ENCODE measurements at places on chromosomes 7 and 10.
A peak's percentile ranks its signal among the peaks of the same experiment; 100 is the strongest.

- peak; percentile 77 for DNase-seq
Measured at GRCh38 chr7:111486472-111487142, 75.7 kb downstream of the IMMP2L start.

DNA sequence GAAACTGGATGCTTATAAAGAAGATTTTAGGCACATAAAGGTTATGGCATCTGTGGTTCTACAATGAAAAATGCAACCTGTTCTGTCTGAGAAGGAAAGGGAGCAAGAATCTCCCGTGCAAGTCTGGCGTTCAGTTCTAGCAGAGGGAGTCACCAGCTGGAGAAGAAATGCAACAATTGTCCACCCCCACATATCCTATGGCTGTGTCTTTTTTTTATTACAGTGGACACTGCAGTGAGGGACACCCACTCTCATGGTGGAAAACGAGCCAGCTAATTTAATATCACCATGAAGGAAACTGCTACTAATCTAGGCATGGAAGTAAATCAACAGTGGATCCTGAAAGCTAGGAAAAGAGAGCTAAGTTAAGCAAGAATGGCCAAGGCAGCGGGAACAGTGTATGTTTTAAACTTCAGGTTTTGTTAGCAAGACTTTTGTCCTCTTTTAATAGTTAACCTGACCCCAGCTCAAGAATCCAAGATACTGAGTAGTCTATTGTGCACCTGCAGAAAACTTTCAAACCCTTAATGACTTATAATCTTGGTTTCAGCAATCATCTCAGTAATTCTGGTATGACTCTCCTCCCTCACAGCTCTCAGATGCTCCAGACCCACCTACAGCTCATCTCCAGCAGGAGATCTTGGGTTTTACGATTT is 149.3 kb downstream of the FGFR2 start:
- no peak for DNase-seq

DNA sequence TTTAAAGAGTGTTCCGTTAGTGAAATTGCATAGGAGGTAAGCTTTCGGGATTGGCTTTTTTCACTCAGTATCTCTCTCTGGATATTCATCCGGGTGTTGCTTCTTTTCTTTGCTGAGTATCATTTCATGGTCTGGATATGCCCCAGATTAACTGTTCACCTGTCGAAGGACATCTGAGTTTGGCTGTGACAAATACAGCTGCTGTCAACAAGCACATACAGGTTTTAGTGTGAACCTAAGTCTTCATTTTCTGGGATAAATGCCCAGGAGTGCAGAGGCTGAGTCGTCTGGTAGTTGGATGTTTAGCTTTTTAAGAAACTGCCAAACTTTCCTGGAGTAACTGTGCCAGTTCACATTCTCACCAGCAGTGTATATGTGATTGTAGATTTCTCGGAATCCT is 5.6 kb downstream of the DOCK1 start:
- DNase-seq: no peak

GRCh38 chr10:103470761-103471653 is 8.0 kb downstream of the CALHM3 start:
- DNase-seq: no peak

DNA sequence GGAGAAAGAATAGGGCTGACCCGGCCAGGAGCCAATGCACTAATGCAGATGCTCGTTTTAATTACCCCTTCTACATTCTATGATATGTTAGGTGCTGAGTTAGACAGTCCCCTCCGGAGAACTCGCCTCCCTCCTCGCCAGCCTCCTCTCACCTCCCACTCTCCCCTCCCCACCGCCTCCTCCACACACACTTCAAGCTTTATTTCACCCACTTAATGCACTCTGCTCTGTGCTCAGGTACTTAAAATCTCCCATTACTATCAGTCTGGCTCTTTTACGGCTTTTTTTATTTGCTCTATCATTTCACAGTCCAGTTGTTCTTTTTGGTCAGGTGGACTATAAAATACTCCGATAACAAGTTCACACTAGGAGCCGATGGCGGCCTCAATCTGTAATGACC is 231.6 kb downstream of the TEX36 start:
- no peak for DNase-seq

DNA sequence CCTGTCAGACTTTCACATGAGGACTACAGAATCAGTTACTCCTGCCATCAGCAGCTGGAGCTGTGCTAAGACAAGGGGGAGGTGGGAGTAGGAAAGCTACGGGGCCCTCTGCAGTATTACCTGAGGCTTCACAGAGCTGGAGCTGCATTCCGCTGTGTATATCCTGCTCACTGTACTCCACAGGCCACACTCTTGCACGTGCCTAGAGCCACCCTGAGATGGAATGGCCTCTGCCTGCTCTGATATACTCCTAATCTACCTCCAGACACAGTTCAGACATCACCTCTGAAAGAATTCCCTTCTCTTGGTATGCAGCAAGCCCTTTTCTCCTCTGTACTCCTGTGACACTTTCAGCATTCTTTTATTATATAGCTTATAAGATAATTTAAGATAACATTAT is 34.8 kb downstream of the TRDMT1 start:
- no peak for DNase-seq

GRCh38 chr10:122078326-122078725 is 89.4 kb downstream of the TACC2 start:
- DNase-seq: no peak

- no peak for DNase-seq
Measured at GRCh38 chr7:123157606-123158005, 42.2 kb downstream of the SLC13A1 start.

GRCh38 chr7:67105377-67105776 is 108.7 kb downstream of the TYW1 start:
- no peak for DNase-seq

GRCh38 chr10:110434489-110435096 is 63.1 kb upstream of the DUSP5 start:
- no peak for DNase-seq

DNA sequence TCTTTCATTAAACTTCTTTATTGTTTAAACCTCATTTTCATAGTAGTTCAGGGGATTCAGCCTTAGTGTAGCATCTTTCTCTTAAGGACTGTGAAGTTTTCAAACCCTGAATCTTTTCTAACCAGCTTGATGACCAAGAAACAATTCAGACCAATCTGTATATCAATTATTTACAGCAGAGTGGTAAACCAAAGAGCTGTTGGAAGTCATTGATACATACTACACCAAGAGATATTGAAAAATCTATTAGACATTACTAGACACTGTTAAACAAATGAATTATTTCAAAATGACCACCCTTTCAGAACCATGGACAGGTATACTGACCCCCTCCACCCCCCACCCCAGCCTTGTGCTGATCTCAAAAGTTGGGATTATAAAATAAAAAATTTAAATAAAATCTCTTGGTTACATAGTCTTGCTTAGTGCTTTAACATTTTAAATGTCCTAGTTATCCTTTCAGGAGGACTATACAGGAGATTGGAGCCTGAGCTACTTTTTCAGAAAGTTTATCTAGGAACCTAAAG is 143.9 kb upstream of the LSM8 start:
- DNase-seq: no peak

GRCh38 chr7:7201578-7202374 is 19.4 kb downstream of the C1GALT1 start:
- no peak for DNase-seq

DNA sequence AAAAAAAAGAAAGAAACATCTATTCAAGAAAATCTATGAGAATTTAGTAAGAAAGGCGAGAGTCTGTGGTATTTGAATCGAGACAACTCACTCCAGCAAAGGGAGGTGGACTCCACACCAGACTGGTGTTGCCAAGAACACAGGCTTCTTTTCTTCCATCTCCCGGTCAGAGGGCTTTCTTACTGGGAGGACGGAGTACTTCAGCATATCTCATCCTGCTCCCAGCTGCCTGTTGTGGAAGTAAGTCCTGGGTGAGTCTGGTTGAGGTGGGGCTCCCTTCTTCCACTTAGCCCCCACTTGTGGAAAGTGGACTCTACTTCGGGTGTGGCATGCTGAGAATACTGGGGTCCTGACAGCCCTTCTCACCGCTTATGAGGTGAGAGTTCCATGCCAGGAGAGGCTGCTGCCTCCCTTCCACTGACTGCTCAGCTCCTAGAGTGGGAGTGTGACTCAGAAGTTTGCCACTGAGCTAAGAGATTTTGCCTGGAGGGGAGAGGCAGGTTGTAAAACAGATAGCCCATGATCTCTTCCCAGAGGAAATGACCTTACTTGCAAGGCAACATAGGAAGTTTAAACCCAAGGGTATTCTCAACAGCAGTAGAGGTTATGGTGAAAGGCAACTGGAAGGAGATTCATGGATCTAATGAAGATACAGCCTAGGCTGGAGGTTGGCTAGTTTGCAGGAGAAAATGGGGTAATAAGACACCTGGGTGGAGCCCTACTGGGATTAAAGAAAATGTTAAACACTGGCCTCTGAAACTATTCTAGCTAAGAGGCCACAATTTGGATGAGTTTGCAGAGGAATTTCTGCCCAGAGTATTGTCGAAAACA is 3.5 kb upstream of the NACAD start:
- DNase-seq: no peak

GRCh38 chr7:31553661-31554081 is 39.8 kb downstream of the ITPRID1 start:
- DNase-seq: no peak

DNA sequence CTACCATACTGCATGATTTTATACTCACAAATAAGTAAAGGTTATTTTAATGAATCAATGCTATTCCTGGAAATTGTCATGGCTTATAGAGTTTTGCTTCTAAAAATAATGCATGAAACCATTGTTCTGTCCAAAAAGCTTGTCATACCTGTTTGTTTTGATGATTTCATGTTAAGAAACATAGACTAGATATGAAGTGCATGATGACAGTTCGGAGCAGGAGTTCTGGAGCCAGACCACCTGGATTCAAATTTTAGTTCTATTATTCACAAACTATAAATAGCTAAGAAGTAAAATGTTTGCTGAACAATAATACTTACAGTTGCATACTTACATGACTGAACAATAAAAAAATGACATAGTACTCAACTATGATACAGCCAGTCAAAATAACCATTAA is 107.0 kb upstream of the AKR1E2 start:
- no peak for DNase-seq

GRCh38 chr7:101823596-101823995 is 6.2 kb downstream of the CUX1 start:
- no peak for DNase-seq

- DNase-seq: no peak
Measured at GRCh38 chr7:123535517-123535916, 1.1 kb upstream of the IQUB start.

- no peak for DNase-seq
Measured at GRCh38 chr10:8054244-8054493, 319 bp upstream of the GATA3 start.

GRCh38 chr10:60069311-60069710 is 163.0 kb upstream of the CCDC6 start:
- no peak for DNase-seq

- DNase-seq: no peak
Measured at GRCh38 chr7:157650131-157650631, 313.4 kb downstream of the DNAJB6 start.

- no peak for DNase-seq
Measured at GRCh38 chr10:59133841-59134593, 42.4 kb upstream of the PHYHIPL start.

DNA sequence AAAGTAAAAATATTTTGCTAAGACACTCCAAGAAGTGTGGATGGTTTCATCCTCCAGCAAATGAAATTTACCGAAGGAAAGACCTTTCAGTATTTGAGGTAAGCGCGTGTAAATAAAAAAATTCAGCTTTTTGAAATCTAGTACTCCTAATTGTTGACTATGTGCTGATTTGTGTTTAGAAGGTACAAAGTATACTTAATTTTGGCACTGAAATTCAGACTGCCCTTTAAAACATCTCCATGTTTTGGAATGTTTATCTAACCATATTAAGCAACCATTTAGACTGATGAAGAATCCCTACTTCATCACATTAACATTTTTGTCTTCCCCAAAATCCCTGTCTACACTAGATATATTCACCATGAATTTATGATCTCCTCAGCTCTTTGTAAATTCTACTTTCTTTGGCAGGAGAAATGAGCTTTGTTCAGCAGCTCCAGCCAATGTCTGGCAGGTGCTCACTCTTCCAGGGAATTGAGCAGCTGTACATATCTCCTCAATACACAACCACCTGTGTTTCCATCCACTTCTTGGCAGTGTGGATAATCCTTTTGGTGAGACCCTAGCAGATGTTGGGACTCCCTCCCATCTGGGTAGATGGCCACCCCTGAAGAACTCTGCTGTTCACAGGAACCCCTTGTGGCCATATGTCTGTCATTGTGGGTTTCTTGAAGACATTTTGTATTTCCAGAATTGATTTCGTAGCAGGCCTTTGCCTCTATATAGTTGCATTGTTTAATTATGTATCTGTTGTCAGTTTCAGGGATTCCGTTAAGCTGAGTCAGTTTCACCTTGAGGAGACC is 129.4 kb upstream of the SAMD8 start:
- DNase-seq: no peak

- no peak for DNase-seq
Measured at GRCh38 chr10:81828251-81828650, 46.7 kb upstream of the NRG3 start.

DNA sequence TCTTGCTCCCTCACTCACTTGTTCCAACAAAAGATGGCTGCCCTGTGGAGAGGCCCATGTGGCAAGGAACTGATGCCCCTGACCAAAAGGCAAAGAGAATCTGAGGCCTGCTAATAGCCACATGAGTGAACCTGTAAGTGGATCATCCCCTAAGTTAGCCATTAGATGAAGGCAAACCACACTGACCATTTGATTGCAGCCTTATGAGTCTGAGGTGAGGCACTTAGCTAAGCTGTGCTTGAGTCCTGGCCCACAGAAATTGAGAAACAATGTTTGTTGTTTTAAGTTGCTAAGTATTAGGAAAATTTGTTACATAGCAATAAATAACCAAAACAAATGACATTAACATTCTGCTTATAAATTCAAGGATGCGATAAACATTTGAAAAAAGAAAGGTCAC is 100.1 kb upstream of the BET1 start:
- DNase-seq: no peak

DNA sequence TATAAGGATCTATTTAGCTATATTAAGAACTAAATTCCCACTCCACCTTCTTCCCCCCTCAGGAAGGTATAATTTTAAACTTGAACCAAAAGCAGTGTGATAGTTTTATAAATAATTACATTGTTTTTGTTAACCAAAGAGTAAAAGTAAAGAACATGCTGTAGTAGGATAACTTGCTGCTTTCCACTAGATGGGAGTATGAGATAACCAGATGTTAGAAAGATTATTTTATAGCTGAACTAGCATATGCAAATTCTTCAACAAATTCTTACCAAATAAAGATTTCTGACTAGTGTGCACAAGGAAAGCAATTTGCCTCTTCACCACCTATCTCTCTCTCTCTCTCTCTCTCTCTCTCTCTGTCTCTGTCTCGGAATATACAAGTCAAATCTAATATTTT is 31.8 kb downstream of the TES start:
- DNase-seq: no peak

DNA sequence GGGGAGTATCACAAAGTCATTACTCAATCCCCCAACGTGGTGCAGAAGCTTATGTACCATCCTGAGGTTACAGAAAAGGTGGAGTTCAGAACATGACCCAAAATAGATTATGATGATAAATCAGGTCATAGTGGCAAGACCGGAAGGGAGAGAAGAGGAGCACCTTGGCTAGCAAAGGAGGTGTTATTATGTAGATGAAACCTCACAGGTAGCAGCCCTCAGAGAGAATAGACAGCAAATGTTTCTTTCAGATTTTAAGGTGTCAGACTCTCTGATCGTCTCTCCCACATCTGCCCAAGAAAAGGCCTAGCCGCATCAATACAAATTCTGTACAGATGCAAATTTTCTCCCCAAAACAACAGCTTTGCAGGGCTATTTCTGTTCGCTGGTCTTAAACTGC is 88.3 kb upstream of the SEMA3D start:
- no peak for DNase-seq

Measured in NCI-H1694 (cell line).